Effector CD4-positive, alpha-beta T cell (primary cell): ENCODE measurements at places on chromosomes 7 and 10.

- DNase-seq: no peak
These were observed 52.5 kb downstream of the CDHR3 start for GRCh38 chr7:106015381-106016218.

- no peak for DNase-seq
These were observed 123.9 kb downstream of the DOCK4 start for GRCh38 chr7:112082306-112082705.

DNA sequence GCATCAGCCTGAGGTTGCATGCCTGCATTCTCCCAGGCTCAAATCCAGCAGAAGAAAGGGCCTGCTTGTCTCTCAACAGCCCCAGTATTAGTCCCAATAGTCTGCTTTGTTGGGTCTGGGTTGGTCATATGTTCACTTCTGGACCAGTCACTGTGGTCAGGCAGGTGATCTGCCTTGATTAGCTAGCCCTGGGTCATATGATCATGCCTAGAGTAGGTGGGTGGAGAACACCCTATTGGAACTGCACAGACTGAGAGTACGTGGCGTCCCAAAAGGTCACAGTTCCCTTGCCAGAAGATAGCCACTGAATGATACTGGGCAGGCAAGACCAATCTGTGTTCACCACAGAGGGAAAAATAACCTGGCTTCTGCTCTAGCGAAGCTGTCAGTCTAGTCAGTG lies 80.1 kb downstream of the SH2D4B start:
- DNase-seq: no peak

DNA sequence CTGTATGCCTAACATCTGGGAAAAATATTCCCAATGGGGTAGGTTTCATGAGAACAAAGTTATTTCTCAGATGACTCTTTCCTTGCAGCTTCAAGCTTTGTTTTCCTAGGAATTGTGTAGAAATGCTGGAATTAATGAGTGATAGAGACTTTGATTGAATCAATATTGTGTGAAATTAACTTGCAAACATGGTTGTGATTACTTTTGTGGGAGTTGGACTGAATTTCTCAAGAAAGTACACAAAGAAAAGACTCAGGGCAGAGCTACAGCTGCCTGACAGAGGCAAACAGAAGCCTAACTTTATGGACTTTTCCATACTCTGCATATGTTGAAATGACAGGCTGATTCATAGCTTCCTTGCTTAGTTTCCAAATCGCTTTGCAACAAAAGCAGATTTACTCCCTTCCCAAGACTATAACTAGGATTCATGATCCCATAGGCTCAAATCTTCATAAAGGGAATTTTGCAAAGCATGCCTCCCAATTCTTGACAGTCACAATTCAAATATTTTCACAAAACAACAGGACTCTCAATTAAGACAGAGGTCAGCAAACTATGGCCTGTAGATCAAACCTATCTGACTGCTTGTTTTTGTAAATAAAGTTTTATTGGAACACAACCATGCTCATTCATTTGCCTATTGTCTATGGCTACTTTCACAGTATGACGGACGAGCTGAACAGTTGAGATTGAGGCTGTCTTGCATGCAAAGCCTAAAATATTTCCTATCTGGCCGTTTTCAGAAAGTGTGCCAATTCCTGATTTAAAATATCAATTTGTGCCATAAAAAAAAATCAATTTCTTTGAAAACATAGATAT lies 27.6 kb downstream of the NRP1 start:
- no peak for DNase-seq

- DNase-seq: no peak
These were observed 27.8 kb downstream of the STEAP4 start for GRCh38 chr7:88278881-88279280.

DNA sequence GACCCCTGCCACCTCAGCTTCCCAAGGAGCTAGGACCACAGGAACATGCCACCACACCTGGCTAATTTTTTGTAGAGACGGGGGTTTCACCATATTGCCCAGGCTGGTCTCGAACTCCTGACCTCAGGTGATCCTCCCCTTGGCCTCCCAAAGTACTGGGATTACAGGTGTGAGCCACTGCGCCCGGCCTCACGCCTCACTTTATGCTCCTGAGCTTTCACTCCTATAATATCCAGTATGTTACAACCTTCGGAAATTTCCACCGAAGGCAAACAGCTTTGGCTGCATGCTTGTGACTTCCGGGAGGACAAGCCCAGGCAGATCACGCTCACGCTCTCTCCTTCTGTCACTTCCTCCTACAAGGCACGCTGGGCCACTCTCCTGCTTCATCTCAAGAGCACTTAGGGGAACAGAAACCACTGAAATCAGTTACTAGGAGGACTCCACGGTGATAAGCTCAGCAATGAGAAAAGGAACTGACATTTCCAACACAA lies 4.4 kb upstream of the MAD1L1 start:
- no peak for DNase-seq

GRCh38 chr10:72098836-72099599 lies 10.7 kb upstream of the SPOCK2 start:
- no peak for DNase-seq

DNA sequence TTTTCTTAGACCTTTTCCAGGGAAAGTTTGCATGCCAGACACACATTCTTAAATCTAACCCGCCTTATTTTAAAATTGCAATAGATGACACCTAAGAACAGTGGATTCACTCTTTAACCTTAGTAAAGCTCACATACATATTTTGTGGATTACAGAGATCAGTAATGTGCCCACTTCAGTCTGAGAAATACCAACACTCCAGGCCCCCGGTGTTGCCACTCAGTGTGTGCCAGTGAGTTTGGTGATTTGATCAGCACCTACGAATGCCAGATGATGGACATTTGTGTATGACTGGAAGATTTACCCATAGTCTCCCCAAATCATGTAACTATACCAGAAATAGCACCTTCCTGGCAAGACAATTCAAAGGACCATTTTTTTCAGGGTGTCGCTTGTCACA lies 2.6 kb downstream of the LRRN3 start:
- no peak for DNase-seq

- DNase-seq: no peak
These were observed 65.8 kb upstream of the PRKAR2B start for GRCh38 chr7:106978425-106979420.

GRCh38 chr10:87626422-87626892 lies 33.2 kb upstream of the PAPSS2 start:
- no peak for DNase-seq

DNA sequence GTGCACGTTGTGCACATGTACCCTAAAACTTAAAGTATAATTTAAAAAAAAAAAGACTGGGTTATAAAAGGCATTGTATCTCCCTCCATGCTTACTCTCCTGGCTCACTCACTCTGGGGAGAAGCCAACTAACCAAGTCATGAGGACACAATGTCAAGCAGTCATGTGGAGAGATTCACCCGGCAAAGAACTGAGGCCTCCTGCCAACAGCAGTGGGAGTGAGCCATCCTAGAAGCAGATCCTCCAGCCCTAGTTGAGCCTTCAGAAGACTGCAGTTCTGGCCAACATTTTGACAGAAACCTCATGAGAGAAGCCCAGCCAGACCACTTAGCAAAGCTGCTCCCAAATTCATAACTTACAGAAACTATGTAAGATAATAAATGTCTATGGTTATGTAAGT lies 521.7 kb upstream of the FZD8 start:
- DNase-seq: no peak

DNA sequence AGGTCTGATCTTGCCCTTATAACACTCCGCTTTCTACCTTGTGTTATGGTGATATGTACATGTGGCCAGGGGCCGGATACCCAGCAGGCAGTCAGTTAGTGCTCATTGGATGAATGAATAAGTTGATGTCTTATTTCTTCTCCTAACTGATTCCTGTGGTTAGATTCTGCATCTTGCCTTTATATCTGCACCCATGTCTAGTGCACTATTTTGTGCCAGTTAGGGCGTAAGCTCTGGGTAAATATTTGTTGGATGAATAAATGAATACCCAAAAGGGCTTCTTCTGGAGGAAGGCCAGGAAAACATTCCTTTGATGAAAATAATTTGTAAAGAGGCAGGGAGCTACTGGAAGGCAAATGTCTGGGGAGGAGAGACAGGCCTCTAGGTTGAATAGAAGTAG lies 148.2 kb downstream of the CHN2 start:
- DNase-seq: no peak

GRCh38 chr10:84447701-84448400 lies 119.5 kb downstream of the CCSER2 start:
- DNase-seq: no peak
